ENCODE measurements at places on chromosomes 12 and 14. TPM values are rescaled to one million over a fixed set of nuclear protein-coding genes. Genes with fewer than 3 reads are reported as not detected.

The GLS2 gene
- 17.0 TPM for total RNA-seq

DNA sequence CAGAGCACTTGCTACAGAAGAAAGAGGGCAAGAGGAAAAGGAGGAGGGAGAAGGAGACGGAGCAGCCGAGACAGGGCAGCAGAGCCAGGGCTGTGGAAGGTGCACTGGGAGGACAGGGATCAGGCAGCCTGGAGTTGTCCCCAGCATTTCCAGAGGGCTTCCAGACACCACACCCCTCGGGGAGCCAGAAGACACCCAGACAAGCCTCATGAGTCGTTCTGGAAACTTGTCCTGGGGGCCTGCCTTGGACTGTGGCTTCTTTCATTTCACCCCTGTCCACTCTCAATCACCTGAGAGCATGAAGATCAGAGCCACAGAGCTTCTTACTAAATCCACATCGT, 14.1 kb downstream of the CMKLR1 start:
- DNase-seq = no peak

GRCh38 chr14:100054316-100055075, 10.7 kb upstream of the EVL start:
- no peak for DNase-seq

DNA sequence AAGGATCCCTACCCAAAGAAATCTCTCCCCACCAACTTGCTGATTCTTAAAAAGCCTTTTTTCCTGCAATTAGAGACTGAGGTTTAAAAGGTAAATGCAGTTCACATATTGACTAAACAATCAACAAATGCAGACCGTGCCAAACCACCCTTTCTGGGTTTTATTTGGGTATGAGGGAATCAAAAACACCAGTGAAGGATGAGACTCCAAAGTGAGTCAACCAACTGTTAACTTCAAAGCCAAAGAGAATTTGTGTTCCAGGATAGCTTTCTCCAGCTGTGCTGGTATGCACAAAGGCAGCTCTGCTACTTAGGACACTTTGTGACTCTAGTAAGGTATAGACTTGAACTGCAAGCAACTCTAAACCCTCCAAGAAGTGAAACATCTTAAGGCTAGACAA, 39.4 kb downstream of the RPS29 start:
- no peak for DNase-seq

DNA sequence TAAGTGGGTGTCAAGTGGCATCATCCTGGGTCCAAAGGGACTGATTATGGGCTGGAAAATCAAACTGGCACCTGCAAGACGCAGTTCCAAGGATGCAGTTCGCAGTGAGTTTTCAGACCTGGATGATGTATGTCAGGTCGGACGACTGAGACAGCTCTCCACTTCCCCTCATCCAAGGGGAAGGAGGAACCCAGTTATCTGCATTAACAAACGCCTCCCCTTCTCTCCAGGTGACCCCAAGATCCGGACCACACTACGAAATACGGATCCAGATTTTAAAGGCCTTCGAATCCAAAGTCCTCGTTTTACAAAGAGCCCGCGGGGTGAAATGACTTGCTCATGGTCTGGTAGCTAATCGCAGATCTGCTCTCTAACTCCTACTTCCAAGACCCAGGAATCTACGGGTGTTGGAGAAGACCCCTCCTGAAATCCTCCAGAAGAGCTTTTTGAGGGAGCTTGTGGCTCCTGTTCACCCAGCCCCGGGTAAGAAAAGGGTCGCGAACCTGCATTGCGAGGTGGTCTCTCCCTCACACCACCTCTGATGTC, 460 bp upstream of the SYNE2 start:
- DNase-seq = no peak

- DNase-seq = no peak
Measured at GRCh38 chr12:89281539-89281867, 70.8 kb downstream of the DUSP6 start.

DNA sequence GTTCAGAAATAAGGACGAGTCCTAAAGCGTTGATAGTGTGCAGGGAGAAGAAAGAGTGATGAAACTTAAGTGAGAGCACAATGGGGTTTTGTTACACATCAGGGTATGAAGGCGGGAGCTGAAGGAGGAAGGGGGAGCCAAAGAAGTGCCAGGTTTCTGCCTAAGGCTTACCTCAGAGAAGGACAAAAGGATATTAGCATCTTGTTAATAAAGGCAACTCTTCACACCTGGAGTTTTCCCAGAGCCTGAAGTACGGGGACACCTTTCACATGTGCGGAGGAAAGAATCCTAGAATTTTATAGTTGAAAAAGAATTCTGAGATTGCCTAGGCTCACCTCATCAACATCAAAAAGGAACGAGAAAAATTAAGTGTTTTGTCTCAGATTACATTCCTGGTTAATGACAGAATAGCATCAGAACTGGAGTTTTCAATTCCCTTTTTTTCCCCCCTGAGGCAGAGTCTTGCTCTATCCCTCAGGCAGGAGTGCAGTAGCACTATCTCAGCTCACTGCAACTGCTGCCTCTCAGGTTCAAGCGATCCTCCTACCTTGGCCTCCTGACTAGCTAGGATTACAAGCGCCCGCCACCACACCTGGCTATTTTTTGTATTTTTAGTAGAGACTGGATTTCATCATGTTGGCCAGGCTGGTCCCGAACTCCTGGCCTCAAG, 2.2 kb upstream of the SAV1 start:
- DNase-seq = peak; percentile 55
